ENCODE measurements at places on chromosomes 13 and 19.

- no peak for DNase-seq
Observed at GRCh38 chr13:44414716-44415115, 41.1 kb downstream of the SERP2 start.

DNA sequence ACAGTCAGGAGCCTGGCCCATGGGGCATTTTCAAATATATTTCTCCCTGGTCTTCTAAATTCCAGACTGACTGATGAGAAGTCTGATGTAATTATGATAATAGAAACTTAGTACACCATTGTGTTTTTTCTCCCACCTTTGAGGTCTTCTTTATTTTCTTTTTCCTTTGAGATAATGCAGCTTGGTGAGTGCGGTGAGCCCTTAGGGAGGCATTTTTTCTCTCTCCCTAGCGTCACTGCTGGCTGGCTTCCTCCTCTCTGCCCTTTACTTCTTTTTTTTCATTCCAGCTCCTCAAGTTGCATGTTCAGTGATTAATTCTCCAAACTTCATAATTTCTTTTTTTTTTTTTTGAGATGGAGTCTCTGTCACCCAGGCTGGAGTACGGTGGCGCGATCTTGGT is 12.8 kb upstream of the CDC42EP5 start:
- no peak for DNase-seq

DNA sequence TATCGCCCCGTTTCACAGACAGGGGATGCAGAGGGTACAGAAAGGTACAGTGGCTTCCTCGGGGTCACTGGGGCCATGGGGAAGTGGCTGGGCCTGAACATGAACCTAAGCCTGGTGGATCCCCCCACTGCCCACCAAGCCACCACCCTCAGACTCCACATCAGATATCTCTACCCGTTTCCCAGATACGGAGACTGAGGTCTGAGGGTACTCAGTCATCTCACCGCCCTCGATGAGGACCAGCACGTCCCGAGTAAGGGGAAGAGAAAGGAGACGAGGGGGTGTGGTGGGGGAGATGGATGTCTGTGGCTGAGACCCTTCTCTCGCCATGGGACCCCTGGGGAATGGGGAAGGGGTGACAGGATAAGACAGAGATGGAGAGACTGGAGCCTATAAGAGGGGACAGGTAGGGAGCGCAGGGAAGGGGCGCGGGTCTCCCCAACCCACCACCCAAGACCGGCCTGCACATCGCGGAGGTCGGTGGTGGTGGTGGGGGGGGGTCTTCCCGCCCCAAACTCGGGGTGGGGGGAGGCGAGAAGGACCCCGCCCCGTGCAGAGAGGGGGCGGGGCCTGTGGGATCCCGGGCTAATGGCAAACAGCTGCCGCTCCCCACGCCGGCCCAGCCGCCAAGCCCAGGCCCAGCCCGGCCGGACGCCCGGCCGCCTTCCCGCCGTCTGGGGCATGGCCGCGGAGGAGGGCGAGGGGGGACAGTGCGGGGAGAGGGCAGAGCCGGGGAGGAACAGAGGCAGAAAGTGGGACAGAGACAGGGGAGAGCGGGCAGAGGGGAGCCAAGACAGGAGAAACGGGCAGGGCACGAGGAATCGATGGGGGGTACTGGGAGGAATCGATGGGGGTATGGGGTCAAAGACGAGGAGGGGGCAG is 698 bp downstream of the KANK2 start:
- DNase-seq: peak; percentile 61

- DNase-seq: no peak
Observed at GRCh38 chr13:48775804-48776203, 122.1 kb downstream of the CYSLTR2 start.

- peak; percentile 37 for DNase-seq
Observed at GRCh38 chr13:46893221-46893740, 3.6 kb downstream of the HTR2A start.

DNA sequence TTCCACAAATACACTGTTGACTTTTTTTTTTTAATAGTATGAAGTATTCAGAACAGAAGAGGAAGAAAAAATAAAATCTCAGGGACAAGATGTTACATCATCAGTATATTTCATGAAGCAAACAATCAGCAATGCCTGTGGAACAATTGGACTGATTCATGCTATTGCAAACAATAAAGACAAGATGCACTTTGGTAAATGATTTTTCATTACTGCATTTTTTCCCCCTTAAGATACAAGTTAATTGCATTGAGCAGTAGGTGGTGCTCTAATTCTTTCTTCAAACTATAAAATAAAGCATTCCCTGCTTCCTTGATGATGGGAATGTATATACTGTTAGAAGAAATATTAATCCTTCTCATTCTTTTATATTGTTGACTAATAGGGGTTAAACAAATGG is 17.1 kb downstream of the UCHL3 start:
- peak; percentile 29 for DNase-seq

GRCh38 chr13:79548902-79549301 is 67.9 kb downstream of the NDFIP2 start:
- DNase-seq: no peak

- DNase-seq: no peak
Observed at GRCh38 chr13:31208559-31209122, 8.9 kb downstream of the B3GLCT start.

- peak; percentile 65 for DNase-seq
Observed at GRCh38 chr19:51292971-51293370, 18.5 kb upstream of the IGLON5 start.

DNA sequence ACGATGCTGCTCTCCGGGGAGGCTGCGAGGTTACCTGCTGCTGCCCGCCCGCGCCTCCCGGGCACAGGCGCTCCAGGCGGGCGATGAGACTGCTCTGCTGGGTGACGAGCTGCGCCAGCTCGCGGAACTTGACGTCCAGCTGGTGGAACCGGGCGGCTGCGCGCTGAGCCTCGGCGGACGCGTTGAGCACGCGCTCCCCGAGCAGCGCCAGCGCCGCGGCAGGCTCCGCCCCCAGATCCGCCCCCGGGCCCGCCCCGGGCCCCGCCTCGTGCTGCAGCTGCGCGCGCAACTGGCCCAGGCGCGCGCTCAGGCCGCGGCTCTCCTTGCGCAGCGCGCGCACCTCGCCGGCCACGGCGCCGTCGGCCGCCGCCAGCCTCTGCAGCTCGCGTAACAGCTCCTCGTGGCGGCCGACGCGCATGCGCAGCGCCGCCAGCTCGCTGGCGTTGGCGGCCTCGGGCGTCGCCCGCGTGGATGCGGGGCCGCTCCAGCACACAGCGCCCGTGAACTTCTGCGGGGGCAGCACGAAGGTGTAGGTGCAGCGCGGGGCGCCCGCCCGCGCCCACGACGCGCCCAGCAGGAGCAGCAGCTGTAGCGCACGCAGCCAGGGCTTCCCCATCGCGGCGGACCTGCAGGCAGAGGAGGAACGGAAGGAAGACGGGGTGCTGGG is 6.4 kb downstream of the ANGPTL6 start:
- peak; percentile 87 for DNase-seq

- DNase-seq: no peak
Observed at GRCh38 chr13:51331354-51331861, 8.1 kb upstream of the SERPINE3 start.

GRCh38 chr13:51590971-51591627 is 6.8 kb downstream of the WDFY2 start:
- peak; percentile 33 for DNase-seq

- no peak for DNase-seq
Observed at GRCh38 chr13:46373623-46374022, 13.4 kb downstream of the RUBCNL start.

- no peak for DNase-seq
Observed at GRCh38 chr13:40408602-40409001, 257.8 kb downstream of the FOXO1 start.

GRCh38 chr13:22883262-22883840 is 297.4 kb upstream of the SGCG start:
- DNase-seq: no peak

DNA sequence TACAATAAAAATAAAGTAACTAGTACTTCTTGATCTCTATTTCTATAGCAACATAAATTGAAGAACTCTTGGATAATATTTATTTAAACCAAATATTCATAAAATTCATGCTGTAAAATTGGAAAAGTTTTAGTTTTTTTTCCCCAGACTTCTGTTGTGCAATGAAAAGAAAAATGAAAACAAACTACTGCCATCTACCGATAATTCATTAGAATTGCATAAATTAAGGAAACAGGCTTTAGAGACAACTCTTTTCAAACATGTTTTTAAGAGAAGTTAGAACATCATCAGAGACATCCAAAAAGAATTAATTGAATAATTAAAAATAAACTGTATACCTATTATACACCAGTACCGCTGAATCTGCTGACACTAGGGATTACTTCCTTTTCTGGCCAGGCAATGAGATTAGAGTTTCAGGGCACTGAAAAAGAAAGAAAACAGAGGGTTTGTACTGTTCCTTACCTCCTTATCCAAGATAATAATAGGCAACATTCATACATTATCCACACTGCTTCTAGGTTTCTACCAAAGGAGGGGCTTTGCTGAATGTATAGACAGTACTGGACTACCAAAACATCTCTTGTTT is 4.9 kb downstream of the CCDC122 start:
- DNase-seq: peak; percentile 31

GRCh38 chr13:26663791-26664190 is 96.8 kb downstream of the GPR12 start:
- DNase-seq: no peak

GRCh38 chr13:33257841-33258807 is 27.4 kb downstream of the STARD13 start:
- no peak for DNase-seq

DNA sequence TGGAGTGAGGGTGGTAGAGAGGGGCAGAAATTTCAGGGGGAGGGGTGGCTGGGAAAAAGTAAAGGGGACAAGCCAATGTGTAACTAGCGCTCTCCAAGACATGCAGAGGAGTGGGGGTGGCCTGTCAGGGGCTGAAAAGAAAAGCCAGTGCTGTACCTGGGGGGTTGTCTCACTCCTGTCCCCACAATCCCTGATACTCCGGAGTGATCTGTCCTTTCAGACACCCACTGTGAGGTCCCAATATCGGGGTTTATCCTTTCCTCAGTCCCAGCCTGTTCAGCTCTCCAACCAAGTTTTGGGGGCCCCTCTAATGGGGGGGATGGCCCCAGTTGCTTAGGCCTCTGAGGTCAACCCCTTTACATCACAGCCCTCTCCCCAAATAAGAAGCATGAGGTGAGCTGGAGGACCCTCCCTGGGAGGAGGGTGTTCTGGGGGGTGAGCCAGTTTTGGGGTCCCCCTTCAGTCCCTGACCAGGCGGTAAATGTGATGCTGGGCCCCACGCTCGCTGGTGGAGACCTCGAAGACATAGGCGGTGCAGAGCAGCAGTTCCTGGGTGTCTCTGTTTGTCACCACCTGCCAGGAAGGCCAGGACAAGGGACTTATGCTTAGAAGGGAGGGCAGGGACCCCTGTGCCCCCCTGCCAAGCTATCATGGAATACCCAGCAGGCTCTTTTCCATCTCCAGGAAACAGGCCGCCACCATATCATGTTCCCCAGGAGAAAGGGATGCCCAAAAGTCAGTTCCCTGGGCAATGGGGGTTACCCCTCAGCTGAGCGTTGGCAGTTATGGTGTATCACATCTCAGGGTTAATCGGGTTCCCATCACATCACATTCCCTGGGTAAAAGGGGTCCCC is 5.9 kb downstream of the CD37 start:
- no peak for DNase-seq

DNA sequence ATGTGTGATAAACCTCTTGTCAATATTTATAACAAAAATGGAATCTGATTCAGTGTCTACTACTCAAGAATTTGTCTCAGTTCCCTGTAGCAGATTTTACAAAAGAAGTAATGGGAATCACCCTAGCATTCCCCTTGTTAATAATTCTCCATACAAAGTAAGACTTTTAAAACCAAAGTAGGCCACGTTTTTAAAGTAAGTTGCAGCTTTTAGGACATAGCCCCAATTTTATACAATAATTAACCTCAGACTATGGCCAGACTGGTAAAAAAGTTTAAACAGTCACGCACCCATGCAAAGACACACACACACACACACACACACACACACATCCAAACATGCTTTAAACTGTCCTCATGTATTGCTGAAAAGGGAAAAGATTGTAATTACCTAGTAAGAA is 589.9 kb downstream of the PCDH9 start:
- DNase-seq: no peak

DNA sequence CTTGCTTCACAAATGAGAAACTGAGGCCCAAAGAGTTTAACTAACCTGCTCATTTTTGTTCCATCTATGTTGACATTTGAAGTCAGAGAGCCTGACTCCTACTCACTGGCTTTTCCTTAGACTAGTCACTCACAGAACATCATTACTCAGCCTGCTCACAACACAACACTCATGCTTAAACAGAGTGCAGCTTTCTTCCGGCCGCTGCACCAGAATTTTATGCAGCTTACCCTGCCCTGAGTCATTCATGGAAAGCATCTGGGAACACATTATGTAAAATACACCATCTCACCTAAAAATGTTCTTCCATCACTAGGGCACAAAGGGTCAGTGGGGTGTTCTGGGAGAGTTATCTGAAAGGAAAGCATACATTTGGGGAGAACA is 303.4 kb downstream of the SPRY2 start:
- DNase-seq: no peak

DNA sequence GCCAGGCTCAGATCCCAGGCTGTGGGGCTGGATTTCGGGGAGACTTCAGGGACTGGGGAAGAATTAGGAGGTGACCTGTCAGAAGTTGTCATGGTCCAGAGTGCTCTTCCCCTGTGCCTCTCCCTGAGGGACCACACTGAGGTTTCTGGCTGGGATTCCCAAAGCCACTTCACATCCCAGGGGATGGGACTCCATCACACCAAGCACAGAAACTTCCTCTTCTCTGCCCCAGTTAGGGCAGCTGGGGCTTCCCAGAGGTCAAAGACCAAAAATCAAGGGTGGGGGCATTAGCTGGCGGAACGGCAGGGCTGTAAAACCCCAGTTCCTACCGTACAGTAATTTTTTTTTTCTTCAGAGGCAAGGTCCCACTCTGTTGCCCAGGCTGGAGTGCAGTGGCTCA is 7.4 kb downstream of the FCER2 start:
- DNase-seq: no peak

GRCh38 chr19:6501740-6502648 is at the start of gene TUBB4A:
TUBB4A (minus strand) TSS chr19:6502309; CDS start chr19:6502212, 97 bp downstream.
- peak; percentile 62 for DNase-seq

GRCh38 chr19:42323852-42324654 is 1.4 kb upstream of the MEGF8 start:
- peak; percentile 70 for DNase-seq

DNA sequence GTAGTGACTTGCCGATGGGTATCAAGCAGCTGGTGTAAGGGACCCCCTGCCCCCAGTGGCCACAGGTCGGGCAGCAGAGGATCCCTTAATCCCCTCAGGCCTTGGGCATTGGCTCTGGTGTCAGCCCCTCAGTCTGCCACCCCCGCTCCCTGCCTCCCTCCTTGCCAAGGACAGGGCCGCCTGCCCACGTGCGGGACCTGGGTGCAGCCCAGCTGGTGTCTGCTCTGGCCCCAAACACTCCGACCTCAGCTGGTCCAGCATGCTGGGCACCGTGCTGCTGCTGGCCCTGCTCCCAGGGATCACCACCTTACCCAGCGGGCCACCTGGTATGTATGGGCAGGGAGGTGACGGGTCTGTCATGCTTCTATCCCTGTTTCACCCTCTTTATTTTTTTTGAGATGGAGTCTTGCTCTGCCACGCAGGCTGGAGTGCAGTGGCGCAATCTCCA is at the start of gene TGFBR3L:
Gene TGFBR3L (plus strand): TSS at position 233 of the 448 bp plus-strand sequence.
- DNase-seq: no peak

Data from GM23338 (cell line).